ENCODE measurements at places on chromosomes 1 and 21.
A peak's percentile ranks its signal among the peaks of the same experiment; 100 is the strongest.

GRCh38 chr1:117171900-117172511 lies 38.7 kb downstream of the VTCN1 start:
- DNase-seq = no peak

GRCh38 chr1:64396817-64397216 lies 73.1 kb upstream of the CACHD1 start:
- DNase-seq = no peak

DNA sequence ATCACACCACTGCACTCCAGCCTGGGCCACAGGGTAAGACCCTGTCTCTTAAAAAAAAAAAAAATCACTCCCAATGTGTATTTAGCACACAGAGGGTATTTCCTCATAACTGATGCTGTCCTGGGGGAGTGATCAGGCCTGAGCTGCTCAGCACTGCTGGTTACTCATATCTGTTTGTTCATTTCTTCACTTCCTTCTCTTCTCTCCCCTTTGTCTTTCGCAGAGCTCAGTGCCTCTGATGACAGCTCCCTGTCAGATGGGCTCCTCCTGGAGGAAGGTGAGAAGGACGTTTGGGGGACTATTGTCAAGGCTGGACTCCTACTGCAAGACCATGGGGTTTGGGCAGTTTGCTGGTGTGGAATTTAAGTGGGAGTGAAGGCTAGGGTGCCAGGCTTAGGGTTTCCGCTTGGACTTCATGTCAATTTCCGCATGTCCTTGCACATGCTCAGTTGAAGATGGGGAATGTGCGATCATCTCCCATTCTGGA lies 13.0 kb downstream of the INAVA start:
- no peak for DNase-seq

- DNase-seq = no peak
These were observed 4.7 kb downstream of the MYSM1 start for GRCh38 chr1:58695206-58695605.

DNA sequence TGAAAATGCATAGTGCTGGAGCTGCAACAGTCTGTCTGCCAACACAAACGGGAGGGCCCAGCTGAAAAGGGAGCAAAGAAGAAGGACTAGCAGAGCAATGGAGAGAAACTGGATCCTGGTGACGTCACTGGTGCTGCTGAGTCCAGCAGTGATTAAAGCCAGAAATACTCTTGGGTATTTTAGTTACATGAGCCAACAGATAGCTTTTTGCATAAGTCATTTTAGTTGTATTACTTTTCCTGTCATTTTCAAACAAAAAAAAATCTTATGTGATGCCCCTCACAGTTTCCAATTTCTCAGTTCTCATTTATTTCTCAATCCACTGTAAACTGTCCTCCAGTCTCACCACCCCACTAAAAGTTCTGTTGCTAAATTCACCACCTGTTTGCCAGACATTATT lies 38.7 kb upstream of the NEK7 start:
- peak; percentile 22 for DNase-seq

GRCh38 chr1:67193704-67194103 lies 27.4 kb downstream of the IL23R start:
- no peak for DNase-seq

DNA sequence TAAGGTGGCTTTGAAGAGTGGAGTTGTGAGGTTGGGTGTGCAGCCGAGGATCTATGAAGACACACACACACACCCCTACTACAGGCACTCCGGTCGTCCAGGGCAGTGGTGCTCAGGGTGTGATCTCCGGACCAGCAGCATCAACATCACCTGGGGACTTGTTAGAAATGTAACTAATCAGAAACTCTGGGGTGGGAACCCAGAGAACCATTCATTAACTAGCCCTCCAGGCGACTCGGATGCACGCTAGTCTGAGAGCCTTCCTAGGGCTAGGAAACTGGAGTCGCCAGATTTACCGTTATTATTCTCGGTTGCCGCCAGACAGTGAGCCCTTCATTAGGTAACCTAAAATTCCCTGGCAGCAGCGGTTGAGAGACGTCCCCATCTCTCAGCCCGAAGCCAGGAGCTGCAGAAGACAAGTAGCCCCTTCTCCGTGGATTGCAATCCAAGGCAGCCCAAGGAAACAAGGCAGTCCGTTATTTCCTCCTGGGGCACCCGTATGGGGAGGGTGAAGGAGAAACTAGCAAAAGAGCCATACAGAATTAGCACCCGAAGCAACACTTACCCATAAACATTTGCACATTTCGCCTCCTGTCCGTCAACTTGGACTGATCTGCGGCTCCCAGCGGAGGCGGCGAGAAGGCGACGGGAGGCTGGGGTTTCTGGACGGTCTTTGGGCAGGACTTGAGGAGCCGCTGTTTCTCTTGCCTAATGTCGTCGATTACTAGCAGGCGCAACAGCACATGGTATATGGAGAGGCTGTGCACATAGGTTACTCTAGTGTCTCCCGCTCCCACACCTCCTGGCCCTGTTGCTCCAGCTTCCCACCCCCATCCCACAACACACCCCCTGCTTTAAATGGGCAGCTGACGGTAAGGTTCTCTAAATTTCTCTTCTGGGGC lies 2.9 kb upstream of the CCN1 start:
- DNase-seq = peak; percentile 42

DNA sequence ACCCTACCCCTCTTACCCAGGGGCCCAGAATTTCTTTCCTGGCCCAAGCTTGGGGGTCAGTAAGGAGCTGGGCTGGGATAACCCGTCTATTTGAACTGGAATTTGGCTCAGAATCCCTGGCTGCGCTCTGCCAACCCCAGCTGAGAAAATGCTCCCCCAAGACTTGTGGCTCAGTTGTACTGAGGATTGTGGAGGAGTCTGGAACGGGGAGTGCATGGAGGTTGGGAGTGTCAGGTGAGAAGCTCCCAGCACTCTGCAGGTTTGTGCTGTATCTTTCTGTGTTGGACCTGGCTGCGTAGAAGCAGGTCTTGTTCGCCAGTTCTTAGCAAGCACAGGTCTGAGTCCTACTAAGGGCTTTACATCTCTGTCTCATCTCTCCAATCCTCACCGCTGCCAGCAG lies 1.6 kb downstream of the TCEA3 start:
- no peak for DNase-seq

DNA sequence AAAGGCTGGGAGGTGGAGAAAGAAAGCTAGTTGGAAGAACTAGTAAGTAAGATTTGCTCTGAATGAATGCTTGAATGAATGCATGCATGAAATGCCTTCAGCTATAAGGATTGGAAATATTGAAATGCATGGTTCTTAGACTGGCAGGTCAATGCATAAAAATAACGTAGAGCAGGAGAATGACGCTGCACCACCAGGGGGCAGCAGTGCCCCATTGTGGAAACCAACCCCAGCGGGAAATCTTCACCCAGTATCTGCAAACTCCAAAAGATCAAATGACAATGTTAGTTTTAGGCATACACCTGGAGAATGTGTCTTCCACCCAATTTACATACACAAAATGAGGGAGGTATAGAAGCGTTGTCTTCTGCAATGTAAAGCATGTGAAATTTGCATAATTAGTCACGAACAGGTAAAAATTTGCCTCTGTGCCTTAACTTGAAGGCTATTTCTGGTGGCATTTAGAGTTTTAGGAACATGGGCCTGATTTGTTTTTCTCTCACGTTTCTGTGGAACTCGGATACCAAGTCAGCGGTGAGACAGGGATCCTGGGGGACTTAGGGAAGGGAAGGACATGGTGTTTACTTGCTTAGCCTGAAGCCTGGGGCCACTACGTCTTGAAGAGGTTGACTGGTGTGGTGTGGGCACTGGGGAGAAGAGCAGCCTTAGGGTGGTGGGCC lies 78.6 kb downstream of the HHAT start:
- peak; percentile 55 for DNase-seq

DNA sequence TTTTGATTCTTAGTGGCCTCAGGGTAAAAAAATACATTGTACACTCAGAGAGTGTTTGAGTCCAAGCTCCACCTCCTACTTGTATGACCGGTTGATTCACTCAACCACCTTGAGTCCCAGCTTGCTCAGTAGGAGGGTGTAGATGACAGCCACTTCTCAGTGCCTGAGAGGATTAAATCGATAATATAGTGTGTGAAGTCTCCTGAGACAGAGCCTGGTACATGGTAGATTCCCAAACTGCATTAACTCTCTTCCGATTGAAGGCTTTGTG lies 38.4 kb downstream of the NCMAP start:
- DNase-seq = no peak

GRCh38 chr1:156708218-156708661 lies 2.9 kb upstream of the CRABP2 start:
- no peak for DNase-seq

GRCh38 chr1:179105393-179105792 lies 23.5 kb downstream of the TOR3A start:
- no peak for DNase-seq
